A549 (cell line): ENCODE measurements at places on chromosomes 6 and 20.

DNA sequence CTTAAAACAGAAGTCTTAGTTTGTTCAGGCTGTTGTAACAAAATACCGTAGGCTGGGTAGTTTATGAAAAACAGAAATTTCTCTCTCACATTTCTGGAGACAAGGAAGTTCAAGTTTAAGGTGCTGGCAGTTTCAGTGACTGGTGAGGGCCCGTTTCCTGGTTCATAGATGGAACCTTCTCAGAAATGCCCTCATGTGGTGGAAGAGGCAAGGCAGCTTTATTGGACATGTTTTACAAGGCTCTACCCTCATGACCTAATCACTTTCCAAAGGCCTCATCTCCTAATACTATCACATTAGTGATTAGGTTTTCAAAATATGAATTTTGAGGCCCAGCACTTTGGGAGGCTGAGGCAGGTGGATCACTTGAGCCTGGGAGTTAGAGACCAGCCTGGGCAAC is 2.4 kb downstream of the HEBP2 start:
- DNase-seq = no peak

DNA sequence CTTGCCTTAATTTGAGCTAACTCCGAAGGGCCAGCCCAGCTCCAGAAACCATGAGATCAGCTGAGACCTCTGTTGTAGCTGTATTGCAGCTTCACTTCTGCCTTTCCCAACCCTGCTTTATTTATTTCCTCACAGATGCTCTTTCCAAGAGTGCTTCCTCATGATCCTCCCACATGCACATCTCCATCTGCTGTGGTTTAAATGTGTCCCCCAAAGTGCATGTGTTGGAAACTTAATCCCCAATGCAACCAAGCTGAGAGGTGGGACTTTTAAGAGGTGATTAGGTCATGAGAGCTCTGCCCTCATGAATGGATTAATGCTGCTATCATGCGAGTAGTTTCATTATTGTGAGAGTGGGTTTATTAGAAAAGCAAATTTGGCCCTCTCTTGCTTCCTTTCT is 164.4 kb upstream of the TAB2 start:
- no peak for DNase-seq

GRCh38 chr6:15763837-15764236 is 101.0 kb upstream of the DTNBP1 start:
- DNase-seq = no peak

DNA sequence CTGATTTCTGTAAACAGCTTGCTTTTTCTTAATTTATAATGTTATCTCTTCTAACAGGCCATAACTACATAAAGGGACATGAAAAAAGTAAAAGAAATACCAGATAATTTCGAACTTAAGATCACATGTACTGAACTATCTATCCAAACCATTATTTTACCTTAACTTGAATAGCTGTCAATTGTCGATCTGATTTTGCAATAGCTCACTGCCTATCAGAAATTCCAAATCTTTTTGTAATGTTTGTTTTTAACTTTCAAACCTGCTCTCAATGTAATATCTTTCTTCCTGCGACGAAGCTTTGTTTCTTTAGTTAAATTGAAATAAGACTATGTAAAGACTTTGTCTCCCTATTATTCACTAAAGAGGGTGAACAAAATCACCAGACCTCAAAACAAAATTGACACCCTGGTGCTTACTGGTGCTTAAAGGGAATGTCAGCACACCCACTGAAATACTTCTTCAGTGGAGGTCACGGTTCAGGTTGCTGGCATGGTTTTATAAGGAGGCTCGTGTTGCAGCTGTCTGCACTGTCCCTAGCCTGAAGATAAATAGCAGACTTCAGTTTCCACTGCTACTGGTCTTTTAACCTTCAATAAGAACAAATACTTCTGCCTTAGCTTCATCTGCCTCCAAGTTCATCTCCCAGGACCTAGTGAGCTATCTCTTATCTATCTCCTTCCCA is 117.5 kb upstream of the QKI start:
- DNase-seq = no peak

- DNase-seq = no peak
Observed at GRCh38 chr20:48184229-48184628, 398.9 kb upstream of the SULF2 start.

- no peak for DNase-seq
Observed at GRCh38 chr6:63600136-63600535, 27.9 kb downstream of the LOC128125822 start.

DNA sequence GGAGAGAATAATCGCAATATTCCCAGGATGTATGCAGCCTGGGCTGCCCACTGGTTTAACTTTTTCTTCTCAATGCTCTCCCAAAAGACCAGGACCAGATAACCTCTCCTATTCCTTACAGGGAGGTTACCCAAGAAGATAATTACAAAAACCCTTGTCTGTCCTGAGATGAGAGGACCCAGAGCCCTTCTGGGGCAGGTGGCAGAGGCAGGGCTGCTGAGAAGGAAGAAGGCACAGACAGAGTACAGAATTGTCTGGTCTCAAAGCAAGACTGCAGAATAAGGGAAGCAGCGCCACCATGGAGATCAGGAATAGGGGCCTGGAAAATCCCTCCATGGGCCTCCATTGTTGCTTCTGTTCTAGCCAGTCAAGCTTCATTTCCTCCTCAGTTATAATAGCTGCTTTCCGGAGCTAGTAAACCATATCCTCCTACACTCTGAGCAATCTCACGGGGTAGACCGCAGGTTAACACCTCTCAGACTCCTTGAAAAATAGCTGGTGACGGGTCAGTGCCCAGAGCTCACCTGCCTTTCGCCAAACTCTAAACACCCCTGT is 463 bp upstream of the HLA-DMB start:
- DNase-seq = no peak

GRCh38 chr6:147870506-147871110 is 362.1 kb downstream of the SAMD5 start:
- DNase-seq = no peak

DNA sequence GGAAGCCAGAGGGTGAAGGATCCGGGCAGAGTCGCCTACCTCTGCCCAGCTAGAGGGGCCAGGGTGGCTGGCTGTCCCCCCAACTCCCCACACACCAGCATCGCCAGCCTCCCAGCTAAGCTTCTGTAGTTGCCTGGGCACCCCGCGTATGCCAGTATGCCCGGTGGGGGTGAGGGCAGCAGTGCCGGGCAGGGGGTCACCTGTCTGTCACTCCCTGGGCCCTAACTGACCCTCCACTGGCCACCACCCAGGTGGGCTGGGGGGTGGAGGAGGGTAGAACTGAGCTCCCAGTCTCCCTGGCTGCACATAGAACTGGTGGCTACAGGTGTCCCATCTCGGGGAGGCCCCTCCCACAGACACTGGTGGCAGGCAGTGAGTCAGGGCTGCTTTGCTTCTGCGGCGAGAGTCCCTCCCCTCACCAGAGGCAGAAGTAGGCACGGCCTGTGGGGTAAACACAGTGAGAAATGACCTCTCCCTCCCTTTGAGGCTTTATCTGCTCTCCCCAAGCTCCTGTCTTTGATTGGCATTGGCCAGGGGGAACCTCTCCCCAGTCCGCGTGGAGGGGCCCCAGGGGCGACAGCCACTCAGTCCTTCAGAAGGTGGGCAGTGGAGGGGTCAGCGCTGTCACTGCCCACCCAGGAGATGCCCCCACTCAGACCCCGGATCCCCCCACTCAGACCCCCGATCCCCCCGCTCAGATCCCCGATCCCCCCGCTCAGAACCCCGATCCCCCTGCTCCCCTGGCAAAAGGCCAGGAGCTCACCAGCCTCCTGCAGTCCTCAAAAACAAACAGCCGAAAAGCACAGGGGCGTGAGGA is 2.5 kb downstream of the NTSR1 start:
- DNase-seq = peak; percentile 37

GRCh38 chr6:50778696-50779095 is 40.0 kb upstream of the TFAP2B start:
- DNase-seq = no peak

DNA sequence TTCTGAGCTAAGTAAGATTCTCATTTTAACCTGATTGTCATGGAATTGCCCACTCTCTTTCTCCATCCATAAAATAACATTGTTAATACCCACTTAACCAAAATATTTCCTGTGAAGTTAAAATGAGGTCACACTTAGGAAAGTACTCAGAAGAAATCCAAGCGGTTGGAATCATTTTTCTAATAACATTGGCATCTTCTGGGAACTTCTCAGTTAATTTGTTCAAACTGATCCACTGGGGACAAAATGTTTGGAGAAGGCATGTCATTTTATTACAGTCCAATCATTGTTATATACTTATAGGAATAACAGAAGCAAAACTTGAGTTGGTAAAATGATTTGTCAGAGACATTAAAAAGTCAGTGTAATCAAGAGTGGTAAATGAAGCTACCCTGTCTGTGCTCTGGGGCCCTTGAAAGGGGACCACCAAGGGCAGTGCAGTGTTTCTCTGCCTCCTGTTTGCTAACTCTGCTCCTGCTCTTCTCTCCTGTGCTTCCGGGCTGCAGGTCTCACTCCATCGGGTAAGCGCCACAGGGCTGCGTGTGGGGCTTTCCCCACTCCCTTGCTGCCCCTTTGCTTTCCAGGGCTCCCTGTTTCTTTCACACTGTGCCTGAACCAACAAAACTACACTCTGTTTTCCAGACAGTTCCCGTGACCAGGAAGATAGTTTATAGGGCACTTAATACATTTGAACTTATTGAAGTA is 50.1 kb downstream of the HDDC2 start:
- DNase-seq = no peak

DNA sequence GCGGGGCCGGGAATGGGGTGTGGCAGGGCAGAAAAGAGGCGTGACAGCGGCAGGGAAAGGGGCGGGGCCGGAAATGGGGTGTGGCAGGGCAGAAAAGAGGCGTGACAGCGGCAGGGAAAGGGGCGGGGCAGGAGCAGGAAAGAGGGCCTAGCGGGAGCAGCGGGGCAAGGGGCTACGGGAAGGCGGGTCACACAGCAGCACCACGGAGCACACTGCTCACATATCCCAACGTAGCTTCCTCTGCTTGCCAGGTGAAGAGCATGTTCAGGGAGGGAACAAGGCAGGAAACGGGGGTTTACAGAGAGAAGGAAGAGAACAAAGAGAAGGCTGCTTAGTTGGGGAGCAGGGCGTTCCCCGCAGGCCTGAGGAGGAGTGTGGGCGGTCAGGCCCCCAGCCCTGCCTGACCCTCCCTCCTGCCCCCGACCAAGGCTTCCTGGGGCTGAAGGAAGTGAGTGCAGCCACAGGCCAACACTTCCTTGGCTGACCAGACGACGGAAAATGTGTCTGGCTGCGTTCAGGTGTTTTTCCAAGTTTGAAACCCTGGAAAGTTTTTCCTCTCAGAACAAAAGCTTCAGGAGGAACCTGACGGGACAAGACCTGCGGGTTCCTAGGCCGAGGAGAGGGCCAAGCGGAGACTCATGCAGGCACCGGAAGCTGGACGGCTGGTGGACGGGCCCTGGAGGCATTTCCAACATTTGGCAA is 13.8 kb downstream of the UCKL1 start:
- DNase-seq = peak; percentile 52
